ENCODE measurements at places on chromosomes 3 and 15.

DNA sequence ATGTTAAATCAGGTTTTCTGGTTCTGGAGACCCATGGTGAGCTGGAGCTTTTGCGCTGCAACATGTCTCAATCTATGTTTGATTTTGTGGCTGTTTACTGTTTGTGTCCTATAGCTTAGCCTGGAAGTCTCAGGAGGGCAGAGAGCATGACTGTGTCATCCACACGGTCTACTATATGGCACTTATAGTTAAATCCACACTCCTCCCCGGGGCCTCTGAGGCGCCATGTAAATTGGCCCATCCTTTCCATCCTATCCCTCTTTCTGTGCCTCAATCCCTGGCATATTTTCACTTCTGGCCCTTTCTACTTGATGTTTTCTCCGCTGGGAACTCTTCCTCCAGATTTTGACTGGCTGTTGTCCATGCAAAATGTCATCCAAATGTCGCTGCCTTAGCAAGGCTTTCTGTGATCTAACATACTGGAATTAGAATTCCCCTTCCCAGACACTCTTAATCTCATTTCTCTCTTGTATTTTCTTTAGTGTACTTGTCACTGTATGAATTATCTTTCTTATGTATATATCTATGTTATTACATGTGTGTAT is 560.8 kb upstream of the RGMA start:
- DNase-seq = no peak

DNA sequence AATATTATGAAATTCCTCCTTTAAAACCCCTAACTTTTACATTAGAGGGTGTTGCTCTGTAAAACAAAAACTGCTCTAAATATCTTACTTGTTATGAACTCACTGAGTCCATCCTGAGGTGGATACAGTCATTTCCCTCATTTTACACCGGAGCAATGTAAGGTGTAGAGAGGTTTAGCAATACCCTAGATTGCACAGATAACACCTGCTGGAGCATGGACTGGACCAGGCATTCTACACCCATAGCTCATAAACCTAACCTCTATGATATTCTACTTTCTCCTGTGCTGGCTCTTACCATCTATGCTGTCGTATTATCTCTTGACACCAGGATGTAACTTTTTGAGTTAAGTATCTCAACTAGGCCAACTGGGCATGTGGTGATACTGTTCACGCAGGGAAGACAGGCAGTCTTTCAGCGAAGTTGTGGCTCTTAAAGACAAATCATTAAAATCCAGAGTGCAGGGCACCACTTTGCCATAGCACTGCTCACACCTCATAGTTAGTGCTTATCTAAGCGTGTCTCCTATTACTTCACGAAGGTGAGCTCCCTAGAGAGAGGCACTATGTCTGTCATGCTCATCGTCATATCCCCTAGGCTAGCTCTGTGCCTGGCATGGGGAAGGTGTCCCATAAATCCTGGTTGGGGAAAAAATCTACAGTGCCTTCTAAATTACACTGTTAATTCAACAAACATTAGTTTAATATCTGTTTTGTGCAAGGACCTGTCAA is 100.1 kb upstream of the SLC2A2 start:
- no peak for DNase-seq

- DNase-seq = no peak
Measured at GRCh38 chr3:136350557-136350956, 100.4 kb downstream of the PCCB start.

- no peak for DNase-seq
Measured at GRCh38 chr3:123085293-123085931, 18.6 kb downstream of the PDIA5 start.

DNA sequence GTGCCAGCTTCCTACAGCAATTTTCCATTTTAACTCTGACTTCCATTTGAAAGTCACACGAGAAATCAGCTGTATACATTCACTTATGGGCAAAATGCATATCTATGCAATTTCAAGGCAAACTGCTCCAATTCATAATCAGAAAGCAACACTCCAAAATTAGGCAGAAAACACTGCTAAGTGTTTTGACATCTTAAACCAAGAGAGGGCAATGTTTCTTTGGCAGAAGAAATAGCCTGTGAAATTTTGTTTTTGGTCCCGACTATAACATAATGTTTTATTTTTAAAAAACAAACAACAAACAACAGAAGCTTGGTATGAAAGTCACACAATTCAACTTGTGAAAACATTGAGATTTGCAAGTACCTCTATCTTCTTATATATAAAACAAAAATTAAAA is 42.6 kb downstream of the GOLIM4 start:
- no peak for DNase-seq

DNA sequence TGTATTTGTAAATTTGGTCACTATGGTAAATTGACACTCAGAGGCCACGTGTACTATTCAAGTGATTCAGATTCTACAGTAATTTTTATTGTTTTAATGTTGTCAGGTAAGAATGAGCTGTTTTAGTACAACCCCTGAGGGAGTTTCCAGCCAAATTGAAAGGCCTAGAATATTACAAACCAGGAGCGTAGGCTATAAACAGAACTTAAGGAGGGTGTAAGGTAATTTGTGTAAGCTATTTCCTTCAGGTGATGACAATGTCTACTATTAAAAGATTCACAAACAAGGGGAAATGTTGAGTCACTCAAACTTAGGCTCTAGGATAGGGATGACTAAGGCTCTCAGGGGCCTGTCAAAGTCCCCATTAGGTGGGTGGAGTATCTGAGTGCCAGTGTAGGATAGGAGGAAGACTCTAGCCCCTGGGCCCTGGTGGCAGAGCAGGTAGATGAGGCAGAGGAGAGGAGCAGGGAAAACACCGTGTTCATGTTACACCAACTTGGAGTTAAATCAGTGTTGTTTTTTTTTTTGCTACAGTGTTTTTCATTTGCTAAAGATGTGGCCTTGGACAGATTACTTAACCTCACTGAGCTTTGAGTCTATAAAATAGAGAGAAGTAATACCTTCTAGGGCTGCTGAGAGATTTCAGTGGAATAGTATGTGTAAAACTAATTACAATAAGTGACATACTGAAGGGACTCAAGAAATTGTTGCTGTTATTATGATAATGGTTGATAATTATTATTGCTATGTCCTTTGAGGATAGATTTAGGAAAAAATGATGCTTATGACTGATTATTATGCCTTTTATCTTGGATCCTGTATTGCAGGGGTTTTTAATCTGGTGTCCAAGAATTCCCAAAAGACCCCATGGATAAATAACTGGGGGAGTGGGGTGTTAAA is 10.3 kb downstream of the TM4SF1 start:
- no peak for DNase-seq

- DNase-seq = no peak
Measured at GRCh38 chr15:75508840-75509532, 57.5 kb upstream of the SIN3A start.

- no peak for DNase-seq
Measured at GRCh38 chr3:101148001-101148400, 154.8 kb upstream of the ABI3BP start.

- no peak for DNase-seq
Measured at GRCh38 chr15:74234598-74234875, 1.6 kb upstream of the CCDC33 start.

DNA sequence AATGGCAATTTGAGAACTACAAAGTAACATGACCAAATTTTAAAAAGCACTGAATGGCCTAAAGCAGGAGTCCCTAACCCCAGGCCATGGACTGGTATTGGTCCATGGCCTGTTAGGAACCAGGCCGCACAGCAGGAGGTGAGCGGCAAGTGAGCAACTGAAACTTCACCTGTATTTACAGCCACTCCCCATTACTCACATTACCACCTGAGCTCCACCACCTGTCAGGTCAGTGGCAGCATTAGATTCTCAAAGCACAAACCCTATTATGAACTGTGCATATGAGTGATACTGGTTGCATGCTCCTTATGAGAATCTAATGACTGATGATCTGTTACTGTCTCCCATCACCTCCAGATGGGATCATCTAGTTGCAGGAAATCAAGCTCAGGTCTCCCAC is 48.8 kb downstream of the SENP7 start:
- DNase-seq = no peak

GRCh38 chr3:102290241-102290640 is 144.6 kb upstream of the ZPLD1 start:
- no peak for DNase-seq

GRCh38 chr15:37550360-37551024 is 383.9 kb upstream of the TMCO5A start:
- no peak for DNase-seq

- DNase-seq = no peak
Measured at GRCh38 chr3:118578559-118578958, 456.1 kb downstream of the IGSF11 start.

DNA sequence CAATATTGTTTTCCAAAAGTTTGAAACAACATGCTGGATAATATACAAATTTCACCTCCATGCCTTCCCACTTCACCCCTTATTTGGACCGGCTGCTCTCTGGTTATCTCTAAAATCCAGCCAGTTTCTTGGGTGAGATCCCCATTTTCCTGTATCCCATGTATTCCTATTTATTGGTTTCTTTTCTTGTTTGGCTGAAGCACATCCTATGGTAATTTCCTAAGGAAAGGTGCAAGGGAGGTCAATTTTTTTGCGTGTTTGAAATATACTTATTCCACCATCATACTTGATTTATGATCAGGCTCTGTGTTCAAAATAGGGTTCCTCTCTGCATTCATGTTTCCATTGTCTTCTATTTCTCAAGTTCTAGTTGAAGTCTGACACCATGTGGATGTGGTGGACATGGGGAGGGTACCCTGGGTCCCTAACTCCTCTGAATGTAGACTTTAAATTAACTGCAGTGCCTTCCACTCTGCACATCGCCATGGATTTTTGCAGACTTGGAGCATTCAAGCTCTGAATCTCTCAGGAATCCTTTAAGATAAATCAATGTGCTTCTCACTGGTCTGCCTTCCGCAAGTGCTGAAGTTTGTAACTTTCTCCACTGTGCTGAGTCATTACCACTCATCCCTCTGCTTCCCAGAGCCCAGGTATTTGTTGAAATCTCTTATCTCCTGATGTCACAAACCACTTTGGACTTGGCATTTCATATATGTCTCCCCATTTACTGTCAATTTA is 52.1 kb upstream of the TLE3 start:
- DNase-seq = no peak

DNA sequence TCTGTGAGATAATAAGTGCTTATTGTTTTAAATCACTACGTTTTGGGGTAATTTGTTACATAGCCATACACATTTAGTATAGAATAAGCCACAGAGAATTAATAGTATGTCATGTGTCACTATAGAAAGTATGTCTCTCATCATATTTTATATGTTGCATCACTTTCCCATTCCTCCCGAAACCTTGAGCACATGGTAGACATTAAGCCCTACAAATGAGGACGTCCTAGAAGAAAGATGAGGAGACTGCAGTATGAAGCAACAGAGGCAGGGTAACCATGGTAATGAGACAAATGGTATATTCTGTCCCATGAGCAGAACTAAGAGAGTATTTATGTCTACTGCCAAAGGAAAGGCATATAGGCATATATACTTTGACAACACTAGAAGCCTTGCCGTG is 720.2 kb downstream of the ROBO1 start:
- no peak for DNase-seq

DNA sequence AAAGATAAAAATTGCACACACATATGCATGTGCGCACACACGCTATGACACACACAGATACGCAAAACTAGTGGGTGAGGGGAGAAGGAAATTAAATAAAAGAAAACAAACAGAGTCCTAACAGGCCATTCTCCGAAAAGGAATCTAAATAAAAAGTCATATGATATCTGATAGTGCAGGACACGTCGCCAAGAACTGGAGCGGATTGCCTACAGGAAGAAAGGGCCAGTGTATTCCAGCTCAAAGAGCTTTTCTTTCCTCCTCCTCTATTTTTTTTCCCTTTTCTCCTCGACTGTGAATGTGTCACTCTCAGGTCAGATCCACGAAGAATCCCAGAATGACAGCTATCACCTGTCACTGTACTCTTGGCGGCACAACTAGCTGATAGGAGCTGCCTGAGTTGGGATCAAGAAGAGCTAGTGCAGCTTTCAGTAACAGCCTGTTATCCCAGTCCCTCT is 157.8 kb downstream of the TIGIT start:
- no peak for DNase-seq

DNA sequence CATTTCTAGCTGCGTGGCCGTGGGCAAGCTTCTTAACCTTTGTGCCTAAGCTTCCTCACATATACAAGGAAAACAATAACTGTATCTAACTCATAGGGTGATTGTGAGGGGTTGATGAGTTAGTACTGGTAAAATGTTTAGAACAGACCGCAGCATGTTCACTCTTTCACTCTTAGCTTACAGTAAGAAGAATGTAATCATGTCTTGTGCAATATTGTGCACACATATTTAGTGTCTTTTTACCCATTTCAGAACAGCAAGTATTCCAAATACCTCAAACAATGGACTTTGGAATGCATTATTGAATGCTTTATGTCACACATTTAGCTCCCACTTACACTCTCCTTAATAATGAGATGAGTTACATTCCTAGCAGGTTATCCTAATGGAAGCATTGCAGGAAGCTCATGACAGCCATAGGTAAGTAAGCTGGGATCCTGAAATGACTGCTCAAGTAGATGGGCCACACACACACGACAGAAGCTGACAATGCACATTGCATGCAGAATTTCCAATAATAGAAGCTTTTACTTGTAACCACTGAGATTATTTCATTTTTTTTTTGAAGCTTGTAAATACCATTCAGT is 468.9 kb upstream of the WNT5A start:
- DNase-seq = no peak

GRCh38 chr15:41773332-41773728 is 954 bp upstream of the MAPKBP1 start:
- no peak for DNase-seq

DNA sequence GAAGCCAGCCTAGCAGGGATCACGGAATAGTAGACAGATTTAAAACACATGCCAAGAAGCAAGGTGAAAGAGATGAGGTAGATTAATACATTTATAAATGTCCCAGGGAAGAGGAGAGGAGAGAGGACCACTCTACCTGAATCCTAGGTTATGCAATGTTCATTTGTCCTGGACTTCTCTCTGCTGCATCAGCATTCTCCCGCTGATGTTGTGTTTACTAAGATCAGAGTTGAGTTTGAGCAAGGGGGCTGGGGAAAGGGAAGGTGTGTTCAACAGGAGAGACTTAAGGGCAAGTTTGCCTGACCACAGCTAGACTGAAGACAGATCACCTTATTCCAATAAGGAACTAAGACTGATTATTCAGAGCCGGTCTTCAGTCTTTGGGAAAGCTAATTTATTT is 1.1 kb upstream of the KPNA1 start:
- no peak for DNase-seq

DNA sequence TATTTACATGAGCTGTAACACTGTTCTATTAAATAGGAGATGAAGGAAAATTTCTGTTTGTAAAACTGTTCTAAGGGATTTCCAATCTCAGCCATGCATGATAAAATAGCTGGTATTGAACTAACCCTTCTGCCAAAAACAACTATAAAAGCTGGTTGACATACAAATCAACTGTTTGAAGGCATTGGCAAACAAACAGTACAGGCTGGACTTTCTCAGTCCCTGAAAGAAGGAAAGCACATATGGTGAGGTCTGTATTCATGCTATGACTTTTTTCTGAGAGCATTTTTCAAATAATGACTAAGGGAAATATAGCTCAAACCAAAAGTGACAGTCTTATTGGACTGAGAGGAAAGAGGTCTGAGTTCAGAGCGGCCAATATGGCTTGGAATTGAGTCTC is 117.0 kb upstream of the CCDC54 start:
- no peak for DNase-seq

All from T-helper 2 cell (primary cell).